ENCODE measurements at places on chromosomes 11 and 22. TPM values are rescaled to one million over a fixed set of nuclear protein-coding genes. Genes with fewer than 3 reads are reported as not detected.

The VSIG10L2 gene
- not detected for total RNA-seq

The SCGB1C1 gene
- not detected for total RNA-seq

The LRFN4 gene
- 16.4 TPM for total RNA-seq

The KCNK7 gene
- total RNA-seq: 1.0 TPM

The TRIM49B gene
- not detected for total RNA-seq

The OR8A1 gene
- not detected for total RNA-seq

The OR51E2 gene
- total RNA-seq: not detected

- H3K27ac ChIP-seq: no peak overlapping the region
Measured at GRCh38 chr11:41309716-41310115, 149.7 kb downstream of the LRRC4C start.

- no peak for DNase-seq
- H3K27me3 ChIP-seq: peaks cover 7% of the 10 kb centered on the region
- peaks cover 1% of the 10 kb centered on the region for H3K36me3 ChIP-seq
Measured at GRCh38 chr11:122584670-122585069, 70.9 kb upstream of the UBASH3B start.

GRCh38 chr22:38756711-38757463 is 1.1 kb upstream of the SUN2 start:
- H3K4me1 ChIP-seq: peaks cover 34% of the 10 kb centered on the region
- peak overlapping the region; percentile 98 for H3K4me3 ChIP-seq
- H3K36me3 ChIP-seq: peaks cover 31% of the 10 kb centered on the region
- H3K27me3 ChIP-seq: no peaks in the 10 kb centered on the region
- DNase-seq: no peak

- no peaks in the 10 kb centered on the region for H3K36me3 ChIP-seq
- no peaks in the 10 kb centered on the region for H3K27me3 ChIP-seq
- H3K4me3 ChIP-seq: no peak overlapping the region
- peaks cover 16% of the 10 kb centered on the region for H3K4me1 ChIP-seq
- H3K27ac ChIP-seq: no peak overlapping the region
Measured at GRCh38 chr11:57874981-57875380, 113.4 kb downstream of the CTNND1 start.

DNA sequence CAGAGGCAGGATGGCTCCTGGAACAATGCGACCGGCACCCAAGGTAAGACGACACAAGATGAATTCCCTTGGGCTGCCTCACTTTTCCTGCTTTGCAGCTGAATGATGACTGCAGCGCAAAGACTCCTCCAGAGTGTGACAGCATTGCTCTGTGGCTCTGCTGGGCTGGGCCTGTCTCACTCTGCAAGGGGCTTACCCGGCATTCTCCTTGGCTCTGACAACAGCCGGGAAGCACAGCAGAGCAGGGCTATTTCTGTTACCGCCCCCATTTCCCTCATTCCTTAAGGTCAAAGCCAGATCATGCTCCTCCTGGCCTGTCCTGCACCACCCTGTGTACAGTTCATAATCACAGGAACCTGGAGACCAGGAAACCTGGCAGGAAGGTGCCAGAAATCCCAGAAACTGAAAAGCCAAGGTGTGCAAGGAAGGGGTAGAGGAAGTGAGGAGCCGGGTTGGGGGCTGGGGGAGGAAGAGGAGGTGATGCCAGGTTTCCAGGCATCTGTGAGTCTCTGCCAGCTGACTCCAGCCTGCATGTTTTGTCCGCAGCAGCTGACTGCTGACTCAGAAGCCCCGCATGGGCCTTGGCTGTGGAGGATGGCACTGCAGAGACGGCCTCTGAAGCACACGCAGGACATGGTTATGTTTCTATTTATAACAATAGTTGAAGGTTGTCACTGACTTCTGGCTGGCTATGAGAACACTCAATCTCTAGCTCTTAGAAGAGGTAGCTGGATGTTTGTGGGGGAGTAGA is 113.6 kb downstream of the MICAL3 start:
- peaks cover 2% of the 10 kb centered on the region for H3K4me1 ChIP-seq
- no peak overlapping the region for H3K27ac ChIP-seq
- H3K36me3 ChIP-seq: peaks cover 2% of the 10 kb centered on the region
- H3K4me3 ChIP-seq: no peak overlapping the region
- DNase-seq: no peak

GRCh38 chr11:76700177-76701100 is 29.9 kb upstream of the LRRC32 start:
- H3K36me3 ChIP-seq: no peaks in the 10 kb centered on the region
- H3K27me3 ChIP-seq: peaks cover 16% of the 10 kb centered on the region
- no peak overlapping the region for H3K27ac ChIP-seq
- no peak for DNase-seq
- H3K4me1 ChIP-seq: peaks cover 8% of the 10 kb centered on the region

DNA sequence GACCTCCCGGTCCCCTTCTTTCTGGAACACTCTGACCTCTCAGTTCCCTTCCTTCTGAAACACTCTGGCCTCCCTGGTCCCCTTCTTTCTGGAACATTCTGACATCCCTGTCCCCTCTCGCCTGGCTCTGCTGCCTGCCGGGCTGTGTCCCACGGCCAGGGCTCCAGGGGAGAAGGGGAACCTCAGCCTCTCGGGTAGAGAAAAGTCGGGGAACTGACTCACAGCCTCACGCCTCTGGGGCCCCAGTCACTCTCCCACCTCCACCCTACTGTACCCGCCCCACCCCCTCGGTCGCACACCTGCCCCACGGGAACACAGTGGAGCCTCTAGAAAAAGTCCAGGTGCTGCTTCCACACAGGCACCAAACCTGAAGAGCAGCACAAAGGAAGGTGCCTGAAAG is 93.3 kb downstream of the BRD1 start:
- no peak for DNase-seq
- peaks cover 2% of the 10 kb centered on the region for H3K4me1 ChIP-seq
- no peaks in the 10 kb centered on the region for H3K36me3 ChIP-seq
- no peak overlapping the region for H3K4me3 ChIP-seq
- peaks cover 18% of the 10 kb centered on the region for H3K27me3 ChIP-seq
- H3K27ac ChIP-seq: no peak overlapping the region

- peaks cover 9% of the 10 kb centered on the region for H3K36me3 ChIP-seq
- no peak overlapping the region for H3K4me3 ChIP-seq
- no peak for DNase-seq
Measured at GRCh38 chr22:29342177-29342576, 26.7 kb upstream of the RASL10A start.

GRCh38 chr11:18223591-18224387 is 12.8 kb downstream of the SAA4 start:
- no peak overlapping the region for H3K4me3 ChIP-seq
- no peak for DNase-seq
- no peaks in the 10 kb centered on the region for H3K36me3 ChIP-seq
- H3K4me1 ChIP-seq: no peaks in the 10 kb centered on the region
- no peak overlapping the region for H3K27ac ChIP-seq
- H3K27me3 ChIP-seq: peaks cover 17% of the 10 kb centered on the region

- peaks cover 3% of the 10 kb centered on the region for H3K27me3 ChIP-seq
- no peak for DNase-seq
- no peaks in the 10 kb centered on the region for H3K4me1 ChIP-seq
- H3K27ac ChIP-seq: no peak overlapping the region
Measured at GRCh38 chr11:133072378-133072777, 459.9 kb downstream of the OPCML start.

GRCh38 chr11:106424111-106424510 is 346.6 kb downstream of the AASDHPPT start:
- H3K4me3 ChIP-seq: no peak overlapping the region
- DNase-seq: no peak
- H3K27me3 ChIP-seq: no peaks in the 10 kb centered on the region
- no peaks in the 10 kb centered on the region for H3K36me3 ChIP-seq
- H3K27ac ChIP-seq: no peak overlapping the region

GRCh38 chr11:27347359-27348339 is 15.4 kb downstream of the CCDC34 start:
- no peak overlapping the region for H3K27ac ChIP-seq
- H3K4me1 ChIP-seq: no peaks in the 10 kb centered on the region
- H3K4me3 ChIP-seq: no peak overlapping the region
- H3K27me3 ChIP-seq: no peaks in the 10 kb centered on the region
- H3K36me3 ChIP-seq: peaks cover 28% of the 10 kb centered on the region

- peak overlapping the region; percentile 97 for H3K27ac ChIP-seq
- peaks cover 69% of the 10 kb centered on the region for H3K4me1 ChIP-seq
- H3K27me3 ChIP-seq: no peaks in the 10 kb centered on the region
- DNase-seq: peak; percentile 72
Measured at GRCh38 chr11:64859542-64860414, 15.3 kb upstream of the CDC42BPG start.

DNA sequence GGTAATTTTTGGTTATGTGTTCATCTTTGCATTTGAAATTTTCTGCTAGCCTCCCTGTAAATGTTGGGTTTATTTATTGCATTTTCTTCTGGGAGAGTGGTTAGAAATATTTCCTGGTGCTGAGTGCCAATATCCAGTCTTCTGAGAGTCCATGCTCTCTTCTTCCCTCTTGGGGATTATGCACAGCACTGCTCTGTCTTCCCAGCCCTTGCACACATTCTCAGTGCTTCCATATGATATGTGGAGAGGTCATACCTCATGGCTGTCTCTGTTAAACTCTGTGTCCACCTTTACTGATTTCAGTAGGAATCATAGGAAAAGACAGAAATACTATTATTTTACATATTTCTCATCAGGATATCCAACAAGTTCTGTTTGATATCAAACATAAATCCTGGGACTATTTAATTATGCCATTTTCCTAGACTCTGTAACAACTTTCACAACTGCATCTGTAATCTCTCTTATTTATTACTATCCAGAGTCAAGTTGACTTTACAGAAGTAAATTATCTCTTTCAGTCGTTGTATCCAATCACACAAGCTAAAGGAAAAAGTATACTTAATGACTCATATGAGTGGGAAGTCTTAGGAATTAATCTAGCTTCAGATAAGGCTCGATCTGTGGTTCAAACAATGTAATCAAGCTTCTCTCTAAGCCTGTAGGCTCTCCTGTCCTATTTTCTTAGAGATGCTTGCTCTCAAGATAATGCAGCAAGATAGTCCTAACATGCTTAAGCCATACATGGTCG is 2.7 kb upstream of the NXPE1 start:
- H3K36me3 ChIP-seq: no peaks in the 10 kb centered on the region
- H3K27me3 ChIP-seq: no peaks in the 10 kb centered on the region
- no peak for DNase-seq

- H3K36me3 ChIP-seq: peaks cover 12% of the 10 kb centered on the region
- no peak overlapping the region for H3K4me3 ChIP-seq
- H3K27me3 ChIP-seq: peaks cover 6% of the 10 kb centered on the region
- H3K27ac ChIP-seq: no peak overlapping the region
Measured at GRCh38 chr11:8899119-8899753, 11.8 kb upstream of the AKIP1 start.

DNA sequence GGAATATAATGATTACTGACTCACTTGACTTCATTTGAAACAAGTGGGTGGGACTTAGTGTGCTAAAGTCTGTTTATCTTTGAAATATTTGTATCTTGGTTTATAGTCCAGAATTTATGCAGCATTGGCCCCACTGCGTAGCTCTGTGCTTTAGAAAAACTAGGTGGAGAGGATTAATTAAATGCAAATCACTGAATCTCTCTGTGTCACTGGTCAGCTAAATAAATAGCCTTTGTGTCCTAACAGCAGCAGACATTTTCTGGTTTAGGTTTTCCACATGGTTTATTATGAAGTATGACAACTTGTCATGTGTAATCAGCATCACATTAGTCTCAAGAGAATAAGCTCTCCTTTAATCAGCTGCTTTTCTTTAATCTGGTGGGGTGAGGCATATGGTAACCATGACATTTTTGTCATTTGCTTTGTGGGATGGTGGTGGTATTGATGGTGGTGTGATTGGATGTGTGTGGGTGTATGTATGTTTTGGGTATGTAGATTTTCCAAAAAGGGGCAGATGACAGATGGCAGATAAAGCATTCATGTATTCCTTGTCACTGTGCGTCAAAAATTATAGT is 33.9 kb downstream of the BCL2L13 start:
- peaks cover 15% of the 10 kb centered on the region for H3K36me3 ChIP-seq
- no peak overlapping the region for H3K4me3 ChIP-seq
- H3K27me3 ChIP-seq: no peaks in the 10 kb centered on the region
- no peak for DNase-seq

- no peak overlapping the region for H3K4me3 ChIP-seq
- peaks cover 19% of the 10 kb centered on the region for H3K27me3 ChIP-seq
- peaks cover 3% of the 10 kb centered on the region for H3K4me1 ChIP-seq
- no peaks in the 10 kb centered on the region for H3K36me3 ChIP-seq
Measured at GRCh38 chr11:113446112-113446511, 29.1 kb downstream of the DRD2 start.

DNA sequence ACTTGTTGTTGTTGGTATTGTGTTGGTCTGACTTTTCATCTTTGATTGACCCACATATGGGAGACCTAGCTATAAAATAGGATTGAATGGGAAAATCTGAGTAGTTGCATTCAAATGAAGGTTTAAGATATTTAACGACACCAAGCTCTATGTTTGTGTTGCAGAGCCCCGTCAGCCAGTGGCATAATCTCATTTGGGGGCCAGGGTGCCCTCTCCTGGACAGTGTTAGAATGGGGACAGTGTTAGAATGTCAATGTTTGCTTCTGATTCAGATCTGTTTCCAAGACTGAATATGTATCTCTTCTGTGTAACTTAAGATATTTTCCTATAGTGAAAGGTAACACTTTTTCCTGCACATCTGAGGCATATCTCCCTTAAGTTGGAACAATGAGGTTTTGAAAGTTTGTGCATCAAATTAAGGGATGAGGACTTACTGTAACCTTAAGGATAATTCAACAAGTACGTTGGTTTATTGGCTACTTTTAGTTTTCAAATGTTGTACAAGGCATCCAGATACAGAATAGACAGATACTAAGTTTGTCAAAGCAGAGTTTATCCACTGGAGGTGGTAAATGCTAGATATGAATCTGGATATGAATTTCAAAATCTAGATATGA is 5.3 kb upstream of the OR52M1 start:
- no peak overlapping the region for H3K27ac ChIP-seq
- no peak overlapping the region for H3K4me3 ChIP-seq
- peaks cover 2% of the 10 kb centered on the region for H3K4me1 ChIP-seq
- H3K36me3 ChIP-seq: no peaks in the 10 kb centered on the region
- peak; percentile 31 for DNase-seq
- H3K27me3 ChIP-seq: peaks cover 21% of the 10 kb centered on the region

DNA sequence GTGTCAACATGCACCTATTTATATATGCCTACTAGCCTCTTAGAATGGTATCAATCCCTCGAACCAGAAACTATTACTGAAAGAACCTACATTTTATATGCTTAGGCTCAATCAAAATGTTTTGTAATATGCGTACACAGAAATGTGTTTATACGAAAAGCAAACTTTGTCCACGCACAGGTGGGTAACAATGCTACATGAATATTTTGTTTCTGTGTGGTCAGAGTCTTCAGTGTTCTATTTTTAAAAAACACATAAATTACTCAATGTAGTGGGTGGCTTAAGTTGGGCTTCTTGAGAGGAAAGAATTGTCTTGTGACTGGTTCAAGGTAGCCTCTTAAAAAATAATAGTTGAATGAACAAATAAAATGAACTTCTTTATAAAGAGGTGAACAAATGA is 46.1 kb downstream of the SYTL2 start:
- H3K4me1 ChIP-seq: peaks cover 2% of the 10 kb centered on the region
- no peak for DNase-seq
- no peaks in the 10 kb centered on the region for H3K27me3 ChIP-seq
- peaks cover 17% of the 10 kb centered on the region for H3K36me3 ChIP-seq

DNA sequence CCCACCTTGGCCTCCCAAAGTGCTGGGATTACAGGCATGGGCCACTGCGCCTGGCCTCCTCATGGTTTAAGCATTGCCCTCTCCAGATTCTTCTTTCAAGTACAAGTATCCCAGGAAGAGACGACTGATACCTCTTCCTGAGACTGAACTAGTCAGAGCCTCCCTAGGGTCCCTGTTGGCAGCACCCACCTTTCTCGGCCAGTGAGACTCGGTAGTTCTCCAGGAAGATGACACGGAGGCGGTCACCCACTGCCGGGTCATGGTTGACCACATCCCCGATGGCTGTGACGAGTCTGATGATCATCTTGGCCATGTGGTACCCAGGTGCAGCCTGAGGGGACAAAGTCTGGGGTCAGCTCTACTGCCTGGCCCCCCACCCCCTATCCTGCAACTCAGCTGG is 7.2 kb upstream of the RASGRP2 start:
- no peaks in the 10 kb centered on the region for H3K27me3 ChIP-seq
- H3K27ac ChIP-seq: peak overlapping the region; percentile 36
- H3K36me3 ChIP-seq: peaks cover 11% of the 10 kb centered on the region
- peaks cover 20% of the 10 kb centered on the region for H3K4me1 ChIP-seq
- H3K4me3 ChIP-seq: no peak overlapping the region
- no peak for DNase-seq
